ENCODE measurements at places on chromosomes 2 and 18.

DNA sequence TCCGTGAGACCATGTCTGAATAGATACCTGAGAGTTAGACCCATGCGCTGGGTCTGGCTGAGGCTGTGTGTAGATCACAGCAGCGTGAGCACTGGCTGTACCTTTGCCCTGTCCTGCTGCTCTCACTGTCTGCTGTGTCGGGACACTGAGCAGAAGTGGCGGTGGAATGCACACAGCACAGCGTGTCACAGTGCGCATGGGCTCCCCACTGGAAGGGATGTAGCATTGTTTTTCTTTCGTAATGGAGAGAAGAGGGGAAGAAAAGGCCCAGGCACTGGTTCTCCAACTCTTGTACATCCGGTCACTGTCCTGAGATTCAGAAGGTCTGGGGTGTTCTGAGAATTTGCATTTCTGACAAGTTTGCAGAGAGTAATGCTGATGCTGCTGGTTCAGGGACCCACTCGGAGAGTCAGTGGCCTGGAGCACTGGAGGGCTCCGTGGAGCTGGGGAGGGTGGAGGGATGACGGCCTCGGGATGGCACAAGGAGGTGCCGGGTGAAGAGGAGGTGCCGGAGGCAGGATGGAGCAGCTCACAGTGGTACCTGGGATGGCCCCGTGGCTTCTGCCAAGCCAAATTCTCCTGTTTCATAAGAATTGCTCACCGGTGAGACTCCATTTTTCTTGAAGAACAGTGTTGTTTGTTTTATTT is 252.8 kb downstream of the LDLRAD4 start:
- DNase-seq, result no peak

DNA sequence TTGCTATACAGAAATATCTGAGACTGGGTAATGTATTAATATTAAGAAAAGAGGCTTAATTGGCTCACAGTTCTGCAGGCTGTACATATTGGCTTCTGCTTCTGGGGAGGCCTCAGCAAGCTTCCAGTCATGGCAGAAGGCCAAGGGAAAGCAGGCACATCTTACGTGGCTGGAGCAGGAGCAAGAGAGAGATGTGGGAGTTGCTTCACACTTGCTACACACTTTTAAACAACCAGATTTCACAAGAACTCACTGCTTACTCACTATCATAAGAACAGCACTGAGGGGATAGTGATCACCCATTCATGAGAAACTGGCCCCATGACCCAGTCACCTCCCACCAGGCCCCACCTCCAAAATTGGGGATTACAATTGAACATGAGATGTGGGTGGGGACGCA is 50.6 kb downstream of the MAPRE2 start:
- no peak for DNase-seq

DNA sequence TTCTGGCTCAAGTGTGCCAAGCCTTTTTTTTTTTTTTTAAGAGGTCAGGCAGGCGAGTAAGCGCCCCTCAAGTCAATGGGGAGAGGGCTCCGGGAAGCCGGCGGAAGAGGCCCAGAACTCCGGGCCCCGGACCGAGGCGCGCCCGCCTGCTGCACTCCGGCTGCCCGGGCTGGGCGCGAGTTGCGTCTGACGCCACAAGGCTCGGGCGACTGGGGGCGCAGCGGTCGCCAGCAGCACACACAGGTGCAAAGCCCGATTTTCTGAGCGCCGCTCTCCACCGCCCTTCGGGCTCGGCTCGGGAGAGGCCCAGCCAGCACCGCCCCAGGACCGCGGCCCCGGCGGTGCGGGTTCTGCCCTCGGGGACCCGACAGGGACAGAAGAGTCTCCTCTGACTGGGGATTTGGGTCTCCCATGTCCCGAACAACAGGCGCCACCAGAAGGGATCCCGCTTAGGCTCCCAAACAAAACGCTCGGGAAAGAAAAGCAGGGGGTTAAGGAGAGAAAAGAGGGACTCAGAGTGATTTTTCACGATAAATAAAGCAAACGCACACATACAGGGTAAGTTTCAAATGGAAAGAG is 787 bp downstream of the ERBB4 start:
- DNase-seq, result peak; percentile 55

DNA sequence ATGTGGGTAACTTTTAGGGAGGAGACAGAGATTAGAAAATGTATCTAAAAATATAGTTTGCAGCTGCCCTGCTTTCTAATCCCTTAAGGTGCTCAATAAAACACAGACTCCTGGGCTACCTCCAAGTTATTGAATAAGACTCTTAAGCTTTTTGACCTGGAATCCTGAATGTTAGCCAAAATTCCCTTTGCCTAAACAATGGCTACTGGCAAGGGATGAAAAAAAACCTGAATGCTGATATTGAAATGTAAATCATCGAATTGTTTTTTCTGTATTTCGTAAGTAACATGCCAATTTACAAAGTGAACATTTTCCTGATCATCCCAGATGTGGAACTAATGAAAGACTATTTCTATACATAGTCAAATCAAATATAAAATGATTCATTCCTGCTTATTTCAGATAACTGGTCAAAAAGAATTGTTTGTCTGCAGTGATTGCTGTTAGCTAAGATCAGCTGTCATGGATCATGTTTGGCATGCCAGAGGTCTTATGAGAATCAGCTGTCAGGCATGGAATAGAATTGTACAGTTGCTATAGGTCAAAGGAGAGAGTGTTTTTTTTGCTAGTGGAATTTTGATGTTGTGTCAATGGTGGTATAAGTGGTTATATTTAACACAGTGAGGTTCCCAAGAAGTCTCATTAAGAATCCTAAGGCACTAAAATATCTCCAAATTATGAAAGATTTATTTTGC is 363.6 kb upstream of the CWC22 start:
- DNase-seq, result no peak

GRCh38 chr2:186503827-186504606 is 18.0 kb downstream of the ZC3H15 start:
- DNase-seq, result no peak

DNA sequence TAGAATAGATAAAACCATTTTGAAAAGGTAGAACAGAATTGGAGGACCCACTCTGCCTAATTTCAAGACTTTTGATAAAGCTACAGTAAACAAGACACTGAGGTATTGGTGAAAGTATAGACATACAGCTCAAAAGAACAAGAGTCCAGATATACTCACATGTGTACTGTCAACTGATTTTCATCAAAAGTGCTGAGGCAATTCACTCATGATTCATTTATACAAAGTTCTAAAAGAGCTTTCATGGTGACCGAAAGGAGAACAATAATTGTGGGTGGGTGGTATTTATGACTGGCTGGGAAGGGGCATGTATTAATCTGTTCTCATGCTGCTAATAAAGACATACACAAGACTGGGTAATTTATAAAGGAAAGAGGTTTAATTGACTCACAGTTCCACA is 7.3 kb downstream of the MAP4K3 start:
- DNase-seq, result no peak

DNA sequence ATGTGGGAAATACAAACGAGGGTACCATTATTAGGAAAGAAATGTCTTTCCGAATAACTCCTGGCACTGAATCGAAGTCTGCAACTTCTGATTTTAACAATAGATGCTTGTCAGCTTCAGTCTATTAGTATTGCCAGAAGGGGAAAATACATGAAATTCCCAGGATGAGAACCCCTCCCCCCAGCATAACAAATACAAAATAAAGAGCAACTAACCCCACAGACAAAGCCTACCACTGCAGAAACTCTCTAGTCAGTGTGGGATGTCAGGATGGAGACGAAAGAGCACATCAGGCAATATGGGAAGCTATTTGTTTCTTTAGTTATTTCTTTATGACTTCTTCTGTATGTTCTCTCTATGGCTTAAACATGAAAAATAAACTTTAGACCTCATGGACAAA is 365.0 kb upstream of the CDH2 start:
- DNase-seq, result no peak

GRCh38 chr2:381181-381580 is 93.3 kb upstream of the ALKAL2 start:
- no peak for DNase-seq

GRCh38 chr2:156867201-156867600 is 390.3 kb upstream of the GALNT5 start:
- no peak for DNase-seq

DNA sequence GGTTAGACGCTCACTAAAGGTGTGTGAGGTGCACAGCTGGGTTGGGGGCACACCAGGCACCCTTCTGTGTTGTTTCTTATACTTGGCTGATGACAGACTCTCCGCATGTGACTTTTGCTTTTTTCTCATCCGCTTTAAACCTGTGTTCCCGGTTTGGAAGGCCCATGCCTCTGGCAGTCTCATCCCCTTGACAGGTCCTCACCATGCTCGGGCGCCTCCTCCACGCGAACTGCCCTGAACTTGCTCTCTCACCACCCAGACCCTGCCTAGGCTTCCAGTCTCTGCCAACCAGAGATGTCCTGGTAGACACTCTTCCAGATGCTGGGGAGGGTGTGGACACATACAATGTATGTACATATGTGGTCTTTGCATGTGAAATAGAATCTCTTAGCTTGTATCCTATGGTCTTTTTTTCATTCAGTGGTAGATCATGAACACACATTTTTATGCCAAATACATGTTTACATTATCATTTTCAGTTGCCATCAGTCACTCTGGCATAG is 79.8 kb downstream of the LIMS1 start:
- DNase-seq, result no peak

GRCh38 chr2:62800618-62801017 is 95.1 kb downstream of the EHBP1 start:
- no peak for DNase-seq

DNA sequence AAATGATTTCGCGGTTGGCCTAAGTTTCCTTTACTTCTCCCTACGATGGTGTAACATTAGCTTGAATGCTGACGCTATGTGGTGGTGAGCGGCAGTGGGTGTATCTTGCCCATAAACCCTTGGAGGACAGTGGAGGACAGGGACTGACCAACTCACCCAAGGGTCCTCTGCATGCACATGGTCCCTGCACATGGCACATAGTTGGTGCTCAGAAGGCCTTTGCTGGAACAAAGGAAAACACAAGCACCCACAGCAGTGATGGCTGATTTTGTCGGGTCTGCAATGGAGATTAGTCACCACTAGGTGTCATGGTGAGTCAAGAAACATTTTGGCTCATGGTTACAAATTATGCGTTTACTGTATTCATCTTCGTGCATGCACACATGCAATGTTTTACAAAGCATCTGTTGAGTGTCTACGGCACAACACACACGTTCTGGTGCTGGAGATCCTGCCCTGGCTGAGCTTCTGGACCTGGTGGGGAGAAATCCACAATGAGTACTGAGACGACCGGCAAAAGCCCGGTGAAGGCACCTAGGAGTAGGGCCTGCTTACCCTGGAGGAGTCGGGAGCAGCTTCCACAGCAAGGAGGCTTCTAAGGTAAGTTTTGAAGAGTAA is 44.0 kb downstream of the PDCL3 start:
- peak; percentile 66 for DNase-seq

- DNase-seq, result peak; percentile 80
Measured at GRCh38 chr2:203869223-203870042, 1.9 kb downstream of the CTLA4 start.

DNA sequence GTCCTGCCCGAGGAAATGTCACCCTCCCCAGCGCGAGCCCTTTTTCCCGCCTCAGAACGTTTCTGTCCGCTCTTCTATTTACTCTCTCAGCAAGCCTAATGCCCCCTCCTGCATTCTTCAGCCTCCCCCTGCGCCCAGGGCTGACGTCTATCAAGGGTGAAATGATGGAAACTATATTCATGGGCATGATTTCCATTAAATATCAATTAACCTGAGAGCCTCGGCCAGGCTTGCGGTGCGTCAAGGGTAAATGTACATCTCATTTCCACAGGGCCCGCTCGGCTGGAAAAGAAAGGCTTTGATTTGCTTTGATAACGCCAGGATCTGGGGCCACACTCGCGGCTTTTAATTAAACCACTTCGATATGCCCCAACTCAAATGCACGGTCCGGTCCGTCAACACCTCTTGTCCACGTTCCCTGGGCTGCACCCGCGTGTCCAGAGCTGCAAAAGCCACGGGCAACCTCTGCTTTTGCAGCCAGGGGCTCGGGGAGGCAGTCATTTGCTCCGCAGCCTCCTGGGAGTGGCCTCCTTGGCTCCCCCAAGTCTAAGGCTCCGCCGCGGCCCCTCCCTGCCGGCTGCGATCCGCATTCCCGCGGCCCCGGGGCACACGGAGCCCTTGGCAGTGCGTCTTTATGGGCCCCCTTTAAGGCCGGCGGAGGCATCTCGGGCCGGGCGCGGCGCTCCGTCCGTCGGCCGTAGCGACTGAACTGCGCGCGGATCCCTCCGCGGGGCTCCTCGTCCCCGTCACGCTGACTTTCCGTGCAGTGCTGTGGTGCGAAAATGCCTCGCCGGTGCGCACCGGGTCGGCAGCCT is at the start of gene HOXD8:
Gene HOXD8 (plus strand): TSS at position 724 of the 815 bp plus-strand sequence. CDS start 662 bp downstream, outside the sequence.
- DNase-seq, result peak; percentile 66
